Testis (tissue), 5 donors: ENCODE measurements at places on chromosomes 2 and 18.

DNA sequence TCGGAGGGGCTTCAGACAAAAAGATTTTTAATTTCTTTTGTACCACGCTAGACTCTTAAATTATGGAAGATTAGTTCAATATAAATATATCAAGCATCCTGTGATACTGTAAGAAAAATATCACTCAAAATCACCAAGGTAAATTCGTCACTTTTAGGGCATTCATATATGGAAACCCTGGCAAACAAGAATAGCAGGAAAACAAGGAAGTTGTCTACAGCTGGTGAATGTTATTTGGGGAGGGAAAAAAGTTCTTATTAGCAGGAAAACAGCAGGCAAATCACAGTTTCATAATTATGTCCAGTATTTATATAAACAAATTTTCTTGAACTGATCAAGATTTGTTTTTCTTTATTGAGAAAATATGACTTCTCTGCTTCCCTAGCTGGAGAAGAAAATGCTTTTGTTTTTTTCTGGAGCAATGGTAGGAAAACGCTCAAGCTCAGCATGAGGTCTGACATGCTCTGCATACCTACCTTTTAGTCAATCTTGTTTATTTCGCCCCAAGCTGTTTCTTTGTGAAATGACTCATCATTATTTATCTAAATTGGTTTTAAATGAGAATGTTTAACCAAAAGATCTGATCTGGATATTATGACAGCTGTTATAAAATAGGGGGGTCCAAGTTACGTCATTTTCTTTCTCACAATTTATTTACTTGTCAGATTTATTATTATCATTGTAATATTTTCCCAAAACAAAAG lies 14.7 kb downstream of the LINC00305 start:
- DNase-seq = no peak

DNA sequence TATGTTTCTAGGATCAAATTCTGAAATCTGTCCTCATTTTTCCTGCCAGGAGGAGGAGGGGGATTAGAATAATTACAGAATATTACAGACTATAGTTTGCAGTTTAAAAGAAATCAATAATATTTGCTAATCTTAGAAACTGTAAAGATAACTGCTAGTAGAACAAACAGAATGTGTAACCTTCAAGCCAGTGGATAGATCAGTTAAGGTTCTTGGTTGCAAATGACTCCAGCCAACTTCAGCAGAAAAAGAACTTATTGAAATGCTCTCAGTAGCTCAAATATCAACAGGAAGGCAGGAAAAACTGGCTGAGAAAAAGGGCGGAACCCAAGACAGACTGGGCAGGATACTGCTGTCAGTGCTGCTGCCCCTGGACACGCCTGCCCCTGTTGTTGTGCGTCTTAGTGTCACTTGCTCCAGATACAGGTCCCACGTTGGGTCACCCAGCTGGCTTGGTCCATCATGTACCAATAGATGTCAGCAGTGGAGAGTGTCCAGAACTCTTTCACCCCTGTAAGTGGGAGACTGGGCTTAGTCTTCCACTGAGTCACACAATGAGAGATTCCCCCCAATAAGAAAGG lies 10.2 kb downstream of the NMUR1 start:
- no peak for DNase-seq

GRCh38 chr2:203341741-203342310 lies 13.6 kb downstream of the ABI2 start:
- no peak for DNase-seq

GRCh38 chr2:4246364-4247131 lies 543.2 kb downstream of the DCDC2C start:
- no peak for DNase-seq

DNA sequence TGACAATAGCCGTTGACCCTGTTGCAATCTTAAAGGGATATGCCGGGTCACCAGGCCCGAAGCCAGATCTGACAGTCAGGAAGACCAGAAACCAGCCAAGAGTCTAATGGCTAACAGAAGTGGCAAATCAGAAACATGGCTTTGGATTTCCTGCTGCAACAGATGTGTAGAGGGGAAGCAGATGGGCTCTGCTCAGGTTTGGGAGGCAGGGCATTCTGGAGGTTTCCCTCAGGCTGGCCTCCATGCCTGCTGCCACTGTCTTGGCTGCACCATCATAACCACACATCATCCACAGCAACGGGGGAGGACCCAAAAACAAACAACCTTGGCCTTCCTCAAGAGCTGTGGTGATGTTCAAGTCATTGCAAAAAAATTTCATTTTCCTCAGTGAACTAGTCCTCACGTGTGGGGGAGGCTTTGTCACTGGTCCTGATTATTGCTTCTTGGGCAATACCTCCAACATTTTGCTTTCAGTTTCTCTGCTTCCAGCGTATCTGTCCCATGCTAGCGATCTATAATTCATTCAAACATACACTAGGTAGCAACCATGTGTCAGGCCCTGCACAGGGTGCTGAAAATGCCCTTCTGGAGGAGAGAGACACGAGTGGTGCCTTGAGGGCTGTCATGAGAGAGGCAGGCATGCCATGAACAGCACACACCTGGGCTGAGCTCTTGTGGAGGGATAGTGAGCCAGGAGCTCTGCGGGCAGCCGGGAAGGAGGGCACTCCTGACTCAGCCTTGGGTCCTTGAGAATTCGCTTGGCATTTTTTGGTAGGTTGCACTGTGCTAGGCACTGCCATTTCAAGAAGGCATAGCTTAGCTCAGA lies 48.2 kb upstream of the LGALSL start:
- no peak for DNase-seq

DNA sequence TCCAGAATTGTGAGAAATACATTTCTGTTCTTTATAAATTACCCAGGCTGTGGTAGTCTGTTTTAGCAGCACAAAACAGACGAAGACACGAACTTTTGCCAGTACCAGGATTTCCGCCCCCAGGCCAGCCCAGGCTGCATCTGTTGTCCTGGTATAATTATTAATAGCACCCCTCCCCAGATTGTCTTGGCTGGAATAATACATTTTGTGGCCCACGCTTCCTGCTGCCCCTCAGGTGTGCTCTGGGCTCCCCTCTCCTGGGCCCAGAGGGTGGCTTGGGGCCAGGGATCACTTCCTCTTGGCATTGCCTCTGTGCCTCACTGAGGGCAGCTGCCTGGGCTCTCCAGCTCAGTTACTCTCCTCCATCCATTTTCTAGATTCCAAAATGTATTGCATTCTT lies 102.1 kb upstream of the HS6ST1 start:
- no peak for DNase-seq

- no peak for DNase-seq
Observed at GRCh38 chr18:6255116-6255705, 159.5 kb downstream of the L3MBTL4 start.

GRCh38 chr2:231494669-231495068 lies 30.4 kb upstream of the NCL start:
- no peak for DNase-seq

DNA sequence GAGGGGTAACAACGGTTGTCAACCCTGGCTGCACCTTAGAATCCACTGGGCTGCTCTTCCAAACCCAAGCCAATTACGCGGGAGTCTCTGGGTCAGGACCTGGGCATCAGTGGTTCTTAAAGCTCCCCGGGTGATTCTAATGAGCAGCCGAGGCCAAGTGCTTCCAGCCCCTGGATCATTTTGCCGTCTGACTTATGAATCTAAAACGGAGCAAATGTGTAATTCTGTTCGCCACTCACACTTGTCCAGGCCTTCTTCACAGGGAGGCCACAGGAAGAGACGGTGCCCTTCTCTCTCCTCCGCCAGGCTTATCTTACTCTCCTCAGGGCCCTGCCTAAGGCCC lies 78.5 kb downstream of the MCFD2 start:
- DNase-seq = no peak

GRCh38 chr2:45812011-45812500 lies 160.6 kb downstream of the PRKCE start:
- no peak for DNase-seq

- DNase-seq = no peak
Observed at GRCh38 chr2:45191976-45192375, 182.7 kb upstream of the SIX2 start.

GRCh38 chr2:7167801-7168411 lies 250.7 kb downstream of the RNF144A start:
- DNase-seq = no peak

GRCh38 chr18:44343570-44343969 lies 337.1 kb upstream of the SETBP1 start:
- DNase-seq = no peak

- no peak for DNase-seq
Observed at GRCh38 chr2:65749545-65749944, 317.1 kb upstream of the SPRED2 start.

- DNase-seq = no peak
Observed at GRCh38 chr2:103435010-103435409, 673.2 kb downstream of the TMEM182 start.

DNA sequence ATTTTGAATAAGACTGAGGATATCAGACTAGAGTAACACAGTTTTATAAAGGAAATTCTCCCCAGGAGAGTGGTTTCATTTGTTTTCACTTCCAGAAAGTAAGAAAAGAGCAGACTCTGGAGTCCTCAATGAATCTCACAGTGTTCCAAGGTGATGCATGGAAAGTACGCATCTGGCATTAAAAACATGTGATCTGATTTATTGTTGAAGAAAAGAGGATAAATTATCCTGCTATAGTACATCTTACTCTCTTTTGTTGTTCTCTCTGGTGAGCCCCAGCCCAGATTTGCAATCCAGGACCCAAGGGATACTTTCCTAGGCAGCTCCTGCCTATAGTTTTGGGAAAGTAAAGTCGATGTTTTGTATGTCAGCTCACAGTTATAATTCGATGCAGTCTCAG lies 285.9 kb downstream of the CTNNA2 start:
- DNase-seq = no peak

DNA sequence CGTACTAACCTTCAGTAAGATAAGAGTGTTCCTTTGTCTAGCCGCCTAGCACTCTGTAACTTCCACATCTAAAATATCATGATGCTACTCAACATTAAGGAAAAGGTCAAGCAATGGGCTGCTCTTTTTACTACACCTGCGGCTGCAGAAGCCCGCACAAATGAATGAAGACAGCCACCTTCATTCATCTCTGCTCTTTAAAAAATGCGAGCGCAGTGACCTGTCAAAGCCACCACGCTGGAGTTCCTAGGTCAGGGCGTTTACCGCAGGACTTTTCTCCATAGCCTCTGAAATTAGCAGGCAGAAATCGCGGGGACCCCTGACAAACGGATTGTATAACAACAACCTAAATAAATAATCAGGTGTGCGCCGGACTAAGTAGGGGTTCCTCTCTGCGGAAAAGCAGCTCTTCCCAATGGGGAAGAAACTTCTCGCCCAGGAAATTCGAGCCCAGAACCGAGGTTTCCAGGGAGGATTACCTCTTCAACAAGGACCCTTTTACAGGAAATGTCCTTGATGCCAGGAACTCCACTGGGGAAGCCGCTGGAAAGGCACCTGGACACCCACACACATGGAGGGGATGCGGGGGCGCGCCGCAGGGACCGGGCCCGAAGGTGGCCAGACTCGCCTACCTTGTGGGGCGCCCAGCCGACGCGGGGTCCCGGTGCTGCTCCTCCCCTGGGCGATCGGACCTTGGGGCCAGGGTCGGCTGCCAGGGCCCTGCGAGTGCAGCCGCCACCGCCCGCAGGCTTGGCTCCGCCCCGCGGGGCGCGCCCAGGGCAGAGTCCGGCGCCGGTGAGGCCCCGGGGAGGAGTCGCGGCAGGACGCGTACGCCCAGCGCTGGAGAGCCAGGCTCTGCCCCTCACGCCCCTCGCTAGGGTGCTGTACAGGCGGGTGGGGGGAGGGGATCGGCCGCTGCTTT lies at the start of gene CCDC68:
Gene CCDC68 (minus strand): TSS at position 758 of the 922 bp plus-strand sequence. CDS start 16,670 bp downstream, outside the sequence.
- peak; percentile 62 for DNase-seq

- DNase-seq = no peak
Observed at GRCh38 chr18:48827291-48828193, 123.2 kb downstream of the SMAD7 start.

GRCh38 chr2:110116033-110116710 lies 550 bp upstream of the MALL start:
- DNase-seq = peak; percentile 55

DNA sequence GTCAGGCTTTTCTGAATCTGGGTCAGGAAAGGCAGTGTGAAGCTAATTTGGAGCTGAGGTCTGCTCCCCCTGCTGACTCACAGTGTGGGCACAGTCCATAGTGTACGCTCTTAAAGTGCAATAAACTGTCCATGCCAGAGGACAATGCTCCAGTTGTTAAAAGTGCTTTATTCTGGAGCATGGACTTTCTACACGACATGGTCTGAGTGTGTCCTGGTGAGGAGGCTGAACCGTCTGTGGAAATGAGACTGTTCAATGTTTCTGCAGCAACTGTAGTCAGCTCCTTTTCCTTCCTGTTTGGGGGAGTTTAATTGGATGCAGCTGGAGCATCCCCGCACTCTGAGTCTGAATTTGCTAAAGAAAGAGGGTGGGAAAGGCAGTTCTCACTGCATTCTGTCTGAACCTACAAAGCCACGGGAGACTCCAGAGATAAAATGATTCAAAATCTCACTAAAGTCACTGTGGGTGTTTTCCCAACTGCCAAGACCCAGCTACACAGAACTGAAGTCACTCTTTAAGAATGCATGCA lies 110.2 kb upstream of the TRIB2 start:
- no peak for DNase-seq

GRCh38 chr2:130798472-130799218 lies 38.1 kb upstream of the ARHGEF4 start:
- DNase-seq = peak; percentile 28

DNA sequence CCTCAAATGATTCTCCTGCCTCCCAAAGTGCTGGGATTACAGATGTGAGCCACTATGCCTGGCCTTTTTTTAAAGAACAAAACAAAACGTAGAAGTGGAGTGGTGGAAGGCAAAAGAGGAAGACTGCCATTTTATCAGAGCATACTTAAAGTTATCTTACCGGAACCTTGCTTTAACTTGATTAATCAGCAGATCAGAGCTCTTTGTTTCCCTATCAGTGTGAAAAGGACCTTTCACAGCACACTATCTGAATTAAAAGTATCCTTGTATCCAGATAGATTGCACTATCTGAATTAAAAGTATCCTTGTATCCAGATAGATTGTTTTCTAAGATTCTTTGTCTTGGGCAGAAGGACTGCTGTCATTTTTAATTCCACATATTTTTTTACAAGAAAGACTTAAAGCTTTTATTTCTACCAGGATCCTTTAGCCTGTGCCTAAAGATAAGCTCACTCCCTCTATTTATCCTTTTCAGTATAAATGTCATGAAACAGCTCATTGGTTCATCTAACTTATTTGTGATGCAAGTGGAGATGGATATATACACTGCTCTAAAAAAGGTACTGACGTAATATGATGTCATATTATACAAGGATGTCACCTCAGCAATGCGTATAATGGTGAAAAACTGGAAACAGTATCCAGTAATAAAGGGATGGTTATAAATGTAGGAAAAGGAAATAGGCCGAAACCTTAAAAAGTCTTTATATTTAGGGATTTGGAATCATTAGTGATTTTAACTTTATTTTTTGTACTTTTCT lies 17.8 kb downstream of the GMCL1 start:
- DNase-seq = no peak
